Gastroesophageal sphincter (tissue), 4 donors: ENCODE measurements at places on chromosomes 1 and 21. TPM values are rescaled to one million over a fixed set of nuclear protein-coding genes. Genes with fewer than 3 reads are reported as not detected.
A peak's percentile ranks its signal among the peaks of the same experiment; 100 is the strongest.

The OR2G2 gene
- not detected for total RNA-seq

The TACSTD2 gene
- total RNA-seq: 1.5 TPM

The ATG4C gene
- 8.8 TPM for total RNA-seq

- no peak for ATAC-seq
These were observed 4.3 kb upstream of the UBL4B start for GRCh38 chr1:110107867-110108469.

DNA sequence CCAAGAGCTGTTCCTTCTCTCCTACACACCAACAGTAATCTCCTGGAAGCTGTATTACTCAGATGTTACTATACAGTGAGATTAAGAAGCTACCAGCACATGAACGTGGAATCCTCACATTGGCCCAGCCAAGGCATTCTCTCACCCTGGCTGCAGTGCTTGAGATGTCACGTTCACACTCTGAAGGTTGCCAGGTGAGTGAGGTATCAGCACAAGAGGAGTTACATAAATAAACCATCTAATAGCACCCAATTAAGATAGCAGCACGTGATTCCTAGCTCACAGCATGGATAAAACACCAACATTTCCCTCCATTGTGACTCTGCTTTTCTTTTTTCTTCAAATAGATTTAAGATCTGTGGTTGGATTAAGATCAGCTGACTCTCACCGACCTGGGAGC, 182.8 kb downstream of the PLPP3 start:
- ATAC-seq: no peak

GRCh38 chr1:226625326-226625725, 76.8 kb downstream of the STUM start:
- no peak for ATAC-seq

- ATAC-seq: no peak
These were observed 55.2 kb upstream of the ARTN start for GRCh38 chr1:43878440-43878839.

- no peak for ATAC-seq
These were observed 150.3 kb downstream of the DMRTA2 start for GRCh38 chr1:50272912-50273311.

- ATAC-seq: no peak
These were observed at the start of gene TSPEAR for GRCh38 chr21:44711327-44712202. TSS of gene TSPEAR (minus strand) at chr21:44711572. CDS start at chr21:44711514, 58 bp downstream.

DNA sequence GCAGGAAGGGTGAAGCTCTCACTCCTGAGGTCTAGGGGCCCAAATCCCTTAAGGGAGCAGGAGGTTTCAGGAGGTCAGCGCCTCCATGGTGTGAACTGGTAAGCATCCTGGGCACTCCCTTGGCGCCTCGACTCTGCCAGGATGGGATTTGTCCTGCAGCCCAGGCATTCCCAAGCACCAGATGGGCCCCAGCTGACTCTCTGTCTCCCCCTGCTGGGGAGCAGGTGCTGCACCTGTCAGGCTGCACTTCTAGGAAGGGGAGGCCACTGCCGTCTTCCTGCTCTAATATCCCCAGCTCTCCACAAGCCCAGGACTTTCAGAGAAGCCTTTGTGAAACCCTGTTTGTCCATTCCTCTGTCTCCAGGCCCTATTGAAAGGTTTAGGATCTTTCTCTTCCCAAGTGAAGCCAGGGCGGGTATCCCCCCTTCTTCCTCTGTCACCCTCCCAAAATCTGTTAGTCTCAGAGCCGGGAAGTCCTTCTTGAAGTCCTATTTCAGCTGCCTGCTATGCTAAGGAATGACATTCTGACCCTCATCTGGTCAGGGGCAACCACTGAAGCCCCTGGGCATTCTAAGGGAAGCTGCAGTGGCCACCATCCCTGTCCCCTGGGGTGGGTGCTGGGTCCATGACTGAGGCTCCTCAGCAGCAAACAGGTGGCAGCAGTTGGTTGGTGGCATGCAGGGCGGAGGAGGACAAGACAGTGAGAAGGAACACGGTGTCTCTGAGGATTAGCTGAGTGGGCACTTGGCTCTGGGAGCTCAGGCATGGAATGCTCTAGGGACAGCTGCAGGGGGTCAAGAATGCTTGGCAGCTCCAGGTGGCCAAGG, 3.2 kb downstream of the MYBPH start:
- ATAC-seq: peak; percentile 42

DNA sequence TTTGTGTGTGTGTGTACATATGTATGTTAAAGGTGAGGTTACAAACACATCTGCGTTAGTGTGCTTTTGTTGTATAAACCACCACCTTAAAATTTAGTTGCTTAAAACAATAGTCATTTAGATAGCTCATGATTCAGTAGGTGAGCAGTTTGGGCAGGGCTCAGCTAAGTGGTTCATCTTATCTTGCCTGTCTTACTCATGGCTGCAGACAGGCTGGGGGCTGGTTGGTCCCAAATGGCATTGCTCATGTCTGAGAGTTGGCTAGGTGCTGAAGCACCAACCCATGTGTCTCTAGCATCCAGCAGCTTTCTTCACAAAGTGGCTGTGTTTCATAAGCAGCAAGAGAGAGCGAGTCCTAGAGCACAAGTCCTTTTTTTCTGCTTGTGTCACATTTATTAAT, 91.4 kb downstream of the MACF1 start:
- ATAC-seq: no peak
